ENCODE measurements at places on chromosomes 3 and 15.

- DNase-seq: no peak
Observed at GRCh38 chr15:69668963-69669362, 216.3 kb downstream of the RPLP1 start.

GRCh38 chr3:89947337-89947954 lies 840.0 kb downstream of the EPHA3 start:
- peak; percentile 25 for DNase-seq

GRCh38 chr3:64238971-64239667 lies 13.9 kb upstream of the PRICKLE2 start:
- peak; percentile 77 for DNase-seq

- peak; percentile 24 for DNase-seq
Observed at GRCh38 chr3:149575213-149575960, 82.4 kb downstream of the WWTR1 start.

GRCh38 chr3:4551794-4552442 lies 58.8 kb downstream of the ITPR1 start:
- no peak for DNase-seq

- no peak for DNase-seq
Observed at GRCh38 chr15:74835312-74835823, 7.6 kb downstream of the ULK3 start.

GRCh38 chr3:94365006-94365405 lies 302.1 kb downstream of the NSUN3 start:
- DNase-seq: no peak

DNA sequence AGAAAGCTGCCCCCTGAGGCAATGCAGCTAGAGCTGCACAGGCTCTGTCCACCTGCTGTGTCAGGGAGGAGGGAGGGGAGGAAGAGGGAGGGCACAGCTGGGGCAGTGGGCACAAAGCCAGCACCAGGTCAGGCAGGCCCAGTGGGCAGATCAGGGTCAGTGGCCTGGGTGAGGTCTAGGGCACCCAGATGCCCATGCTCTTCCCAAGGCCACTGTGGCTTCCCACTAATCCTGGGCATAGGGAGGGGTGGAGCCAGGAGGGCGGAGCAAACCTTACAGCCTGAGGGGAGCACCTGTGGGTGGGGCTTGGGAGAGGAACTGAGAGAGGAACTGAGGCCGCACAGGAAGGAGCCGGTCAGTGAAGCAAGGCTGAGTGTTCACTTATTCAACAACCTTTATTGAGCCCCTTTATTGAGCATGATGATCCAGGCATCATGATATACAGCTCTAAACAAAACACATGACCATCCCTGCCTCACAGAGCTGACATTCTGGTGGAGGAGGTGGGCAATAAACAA lies 55.0 kb downstream of the RHCG start:
- DNase-seq: no peak

DNA sequence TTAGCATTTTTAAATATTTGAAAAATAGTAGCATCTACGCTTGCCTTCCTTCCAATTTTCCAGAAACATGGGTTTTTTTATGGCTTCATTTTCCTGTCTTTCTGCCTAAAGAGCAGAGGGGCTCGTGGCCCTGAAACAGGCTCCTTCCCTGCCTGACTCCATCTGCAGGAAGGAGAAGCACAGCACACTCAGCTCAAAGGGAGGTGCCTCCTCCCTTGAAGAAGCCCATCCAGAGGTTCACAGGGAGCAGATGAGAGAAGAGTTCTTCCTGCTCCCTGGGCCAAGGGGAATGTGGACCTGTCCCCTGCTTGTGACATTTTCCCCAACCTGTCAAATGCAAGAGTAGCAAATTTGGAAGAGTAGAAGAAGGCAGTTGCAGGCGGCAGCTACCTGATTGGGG lies 55.8 kb downstream of the BBX start:
- no peak for DNase-seq

DNA sequence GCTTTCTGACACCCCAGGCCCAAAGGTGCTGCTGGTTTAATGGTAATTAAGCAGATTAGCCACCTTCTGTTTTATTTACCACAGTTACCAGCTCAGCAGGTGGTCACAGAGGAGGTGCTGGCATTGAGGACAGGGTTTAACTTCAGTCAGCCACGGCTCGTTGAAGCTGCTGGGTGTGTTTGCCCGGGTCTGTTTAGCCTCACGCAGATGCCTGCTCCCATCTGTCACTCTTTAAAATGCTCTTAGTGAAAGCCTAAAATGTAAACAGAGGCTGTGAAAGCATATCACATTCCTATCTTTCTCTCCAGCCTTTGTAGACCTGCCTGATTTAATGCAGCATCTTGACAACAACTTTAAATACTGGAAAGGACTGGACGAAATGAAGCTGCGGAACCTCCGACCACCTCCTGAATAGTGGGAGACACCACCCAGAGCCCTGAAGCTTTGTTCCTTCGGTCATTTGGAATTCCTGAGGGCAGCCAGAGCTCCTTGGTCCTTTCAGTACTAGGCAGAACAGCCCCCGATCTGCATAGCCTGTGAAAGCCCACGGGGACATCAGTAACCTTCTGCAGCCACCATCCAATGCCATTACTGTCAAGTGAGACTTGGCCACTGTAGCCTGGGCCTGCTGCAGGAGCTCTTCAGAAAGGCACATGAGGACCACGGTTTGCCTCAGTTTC lies 156.0 kb downstream of the PDE8A start:
- no peak for DNase-seq

GRCh38 chr3:108494906-108495531 lies 15.4 kb downstream of the MYH15 start:
- no peak for DNase-seq

- no peak for DNase-seq
Observed at GRCh38 chr3:142889212-142890014, 530 bp upstream of the PCOLCE2 start.

DNA sequence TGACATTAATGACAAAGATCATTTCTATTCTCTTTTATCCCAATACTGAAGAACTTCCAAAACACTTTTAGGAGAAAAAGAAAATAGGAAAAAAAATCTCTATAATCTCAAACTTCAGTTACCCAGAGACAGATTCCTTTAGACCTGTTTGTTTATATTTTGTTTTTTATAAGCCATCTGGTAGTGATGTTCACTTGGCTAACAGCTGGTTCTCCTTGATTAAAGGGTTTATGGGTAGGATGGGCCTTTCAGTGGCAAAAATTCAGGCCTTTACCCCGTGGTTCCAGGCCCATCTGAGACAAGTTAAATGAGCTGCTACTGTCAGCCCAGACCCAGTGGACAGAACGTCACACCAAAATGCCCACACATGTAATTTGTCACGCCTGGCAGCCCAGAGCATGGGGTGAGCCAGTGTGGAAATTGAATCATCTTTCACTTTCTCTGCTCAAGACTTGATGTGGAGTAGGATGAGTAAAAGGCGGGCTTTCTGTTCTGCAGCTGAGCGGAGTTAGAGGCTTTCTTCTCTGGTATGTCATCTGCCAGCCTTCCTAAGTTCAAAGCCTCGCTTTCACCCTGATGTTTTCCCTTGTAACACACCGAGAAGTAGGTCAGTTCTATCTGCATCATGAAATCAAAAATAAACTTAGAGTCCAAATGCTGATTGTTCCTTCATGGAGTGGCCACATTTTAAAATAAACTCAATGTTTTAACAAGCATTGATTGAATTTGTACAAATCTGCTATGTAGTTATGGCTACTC lies 62.5 kb upstream of the SKOR1 start:
- DNase-seq: no peak

GRCh38 chr3:141804778-141805639 lies 41.8 kb downstream of the GRK7 start:
- DNase-seq: no peak

- no peak for DNase-seq
Observed at GRCh38 chr3:119368298-119368697, 74.1 kb downstream of the ARHGAP31 start.
